ENCODE measurements at places on chromosomes 11 and 22.

- no peak for ATAC-seq
These were observed 1.5 kb downstream of the HBD start for GRCh38 chr11:5232821-5233220.

DNA sequence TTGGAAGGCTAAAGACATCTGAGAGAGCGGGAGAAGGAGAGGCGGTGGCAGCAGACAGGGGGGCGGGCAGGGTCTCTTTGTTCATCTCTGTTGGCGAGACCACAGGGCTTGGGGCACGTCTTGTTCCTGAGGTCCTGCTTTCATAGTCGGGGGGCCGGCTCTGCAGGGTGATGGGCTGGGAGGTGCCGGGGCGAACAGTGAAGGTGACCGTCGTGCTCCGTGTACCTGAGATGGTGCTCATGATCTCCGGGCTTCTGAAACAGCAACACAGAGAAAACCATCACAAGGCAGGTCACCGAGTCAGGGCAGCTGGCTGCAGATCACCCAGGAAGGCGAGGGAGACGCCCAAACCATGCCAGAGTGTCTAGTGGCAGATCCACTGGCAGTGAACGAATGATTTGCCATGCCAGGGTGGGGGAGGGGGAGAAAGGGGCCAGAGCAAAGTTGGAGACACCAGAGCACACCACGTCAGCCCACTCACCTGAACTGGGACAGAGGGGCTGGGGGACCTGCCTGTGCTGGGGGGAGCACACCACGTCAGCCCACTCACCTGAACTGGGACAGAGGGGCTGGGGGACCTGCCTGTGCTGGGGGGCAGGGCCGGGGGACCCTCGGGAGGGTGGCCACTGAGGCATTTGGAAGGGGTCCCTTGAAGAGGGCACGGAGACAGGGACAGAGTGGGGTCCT is 75.0 kb downstream of the CTTN start:
- ATAC-seq: no peak

DNA sequence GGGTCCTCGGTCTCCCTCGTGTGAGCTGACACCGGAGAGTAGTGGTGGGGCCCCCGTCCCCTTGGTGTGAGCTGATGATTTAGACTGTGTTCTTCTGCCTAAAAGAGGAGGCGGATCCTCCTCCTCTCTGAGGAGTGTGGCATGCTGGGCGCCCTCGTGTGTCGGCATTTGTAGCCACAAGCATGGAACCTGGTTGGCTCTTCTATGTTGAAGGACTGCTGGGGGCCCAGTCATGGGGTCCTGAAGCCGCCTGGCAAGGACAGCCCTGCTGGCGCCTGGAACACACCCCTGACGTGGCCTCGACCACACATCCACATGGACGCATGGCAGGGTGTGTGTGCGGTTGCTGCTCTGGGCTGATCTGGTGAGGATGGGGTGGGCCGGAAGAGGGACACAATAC is 50.2 kb downstream of the AP2A2 start:
- no peak for ATAC-seq

- peak; percentile 29 for ATAC-seq
These were observed 39.7 kb downstream of the ACAT1 start for GRCh38 chr11:108160970-108161566.

DNA sequence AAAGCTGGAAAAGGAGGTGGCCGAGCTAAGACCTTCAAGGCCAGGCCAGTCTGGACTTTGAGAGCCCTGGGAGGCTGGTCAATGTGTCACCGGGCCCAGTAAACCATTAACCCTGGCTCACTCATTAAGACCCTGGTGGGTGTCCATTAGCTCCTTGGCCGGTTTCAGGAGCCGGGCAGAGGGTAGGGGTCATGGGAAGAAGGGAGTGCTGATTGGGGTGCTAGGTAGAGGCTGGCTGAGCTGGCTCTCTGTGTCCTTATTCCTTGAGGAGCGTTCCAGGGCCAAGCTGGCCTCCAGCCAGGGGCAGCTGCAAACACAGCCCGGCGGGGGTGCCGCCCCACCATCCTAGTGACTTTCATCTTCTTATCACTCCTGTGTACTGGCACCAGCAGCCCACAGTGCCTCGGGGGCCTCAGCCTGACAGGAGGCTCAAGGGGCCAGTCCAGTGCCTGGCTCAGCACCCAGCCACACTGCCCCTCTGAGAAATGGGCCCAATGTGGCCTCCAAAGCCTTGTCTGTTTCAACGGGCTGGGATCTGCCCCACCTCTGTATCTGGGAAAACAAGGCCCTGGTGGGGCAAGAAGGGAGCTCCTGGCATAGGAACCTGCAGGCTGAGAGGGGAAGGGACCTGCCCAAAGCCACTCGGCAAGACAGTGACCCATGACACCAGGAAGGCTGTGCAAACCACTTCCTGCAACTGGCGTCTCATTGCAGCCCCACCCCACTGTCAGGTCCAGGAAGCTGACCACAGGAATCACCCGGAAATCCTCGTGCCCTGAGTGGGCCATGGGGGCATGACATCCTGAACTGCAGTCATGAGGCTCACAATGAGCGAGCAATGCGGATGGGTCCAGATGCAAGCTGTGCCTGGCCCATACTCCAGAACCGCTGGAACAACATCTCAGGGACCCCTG is 15.1 kb upstream of the RGL4 start:
- peak; percentile 39 for ATAC-seq

DNA sequence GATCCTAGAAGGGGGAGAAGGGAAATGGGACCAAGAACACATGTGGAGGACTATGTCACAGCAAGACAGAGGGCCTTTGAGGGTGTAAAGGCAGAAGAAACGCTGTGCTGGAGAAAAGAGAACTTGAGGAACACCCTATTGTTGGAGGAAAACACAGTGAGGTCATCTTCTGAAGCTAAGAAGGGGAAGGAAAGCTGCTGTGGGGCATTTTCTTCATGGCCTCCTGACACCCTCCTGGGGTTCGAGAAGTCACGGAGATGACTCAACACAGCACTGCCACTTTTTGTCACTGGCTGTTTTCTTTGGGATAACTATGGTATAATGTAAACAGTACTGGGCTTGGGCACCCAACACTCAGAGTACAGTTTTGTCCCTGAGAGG is 492.6 kb upstream of the CADM1 start:
- ATAC-seq: no peak

Measured in activated T-helper 17 cell treated with anti-CD3 and anti-CD28 coated beads, Interleukin-2, amount 50 U/mL, for 72 hours (primary cell).